ENCODE measurements at places on chromosomes 12 and 14.
A peak's percentile ranks its signal among the peaks of the same experiment; 100 is the strongest.

- no peak for DNase-seq
Measured at GRCh38 chr12:130992448-130992847, 38.7 kb downstream of the ADGRD1 start.

DNA sequence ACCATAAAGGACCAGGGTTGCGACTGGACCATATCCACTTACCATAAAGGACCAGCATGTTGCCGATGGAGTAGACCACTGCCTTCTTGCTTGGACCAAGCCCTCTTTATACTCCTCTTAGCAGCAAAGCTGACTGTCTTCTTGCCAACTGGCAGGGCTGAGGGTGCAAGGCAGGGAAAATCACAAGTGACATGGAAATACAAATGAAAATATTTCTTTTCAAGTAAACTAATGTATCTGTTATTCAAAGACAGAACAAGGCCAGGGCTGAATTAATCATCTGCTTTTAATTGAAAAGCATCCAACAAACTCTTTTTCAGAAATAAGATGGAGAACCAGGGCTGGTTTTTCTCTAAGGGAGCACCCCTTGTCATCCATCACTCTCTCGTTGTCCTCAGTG, at the start of gene CELA1:
TSS of gene CELA1 (minus strand) at position 99 of the 400 bp plus-strand sequence. CDS start at position 58, 41 bp downstream.
- no peak for DNase-seq

GRCh38 chr14:75626863-75627262, 33.8 kb downstream of the ERG28 start:
- DNase-seq = no peak

GRCh38 chr12:130051900-130052299, 110.4 kb upstream of the FZD10 start:
- no peak for DNase-seq

GRCh38 chr14:86787717-86788116, 1205.3 kb downstream of the GALC start:
- DNase-seq = peak; percentile 57

DNA sequence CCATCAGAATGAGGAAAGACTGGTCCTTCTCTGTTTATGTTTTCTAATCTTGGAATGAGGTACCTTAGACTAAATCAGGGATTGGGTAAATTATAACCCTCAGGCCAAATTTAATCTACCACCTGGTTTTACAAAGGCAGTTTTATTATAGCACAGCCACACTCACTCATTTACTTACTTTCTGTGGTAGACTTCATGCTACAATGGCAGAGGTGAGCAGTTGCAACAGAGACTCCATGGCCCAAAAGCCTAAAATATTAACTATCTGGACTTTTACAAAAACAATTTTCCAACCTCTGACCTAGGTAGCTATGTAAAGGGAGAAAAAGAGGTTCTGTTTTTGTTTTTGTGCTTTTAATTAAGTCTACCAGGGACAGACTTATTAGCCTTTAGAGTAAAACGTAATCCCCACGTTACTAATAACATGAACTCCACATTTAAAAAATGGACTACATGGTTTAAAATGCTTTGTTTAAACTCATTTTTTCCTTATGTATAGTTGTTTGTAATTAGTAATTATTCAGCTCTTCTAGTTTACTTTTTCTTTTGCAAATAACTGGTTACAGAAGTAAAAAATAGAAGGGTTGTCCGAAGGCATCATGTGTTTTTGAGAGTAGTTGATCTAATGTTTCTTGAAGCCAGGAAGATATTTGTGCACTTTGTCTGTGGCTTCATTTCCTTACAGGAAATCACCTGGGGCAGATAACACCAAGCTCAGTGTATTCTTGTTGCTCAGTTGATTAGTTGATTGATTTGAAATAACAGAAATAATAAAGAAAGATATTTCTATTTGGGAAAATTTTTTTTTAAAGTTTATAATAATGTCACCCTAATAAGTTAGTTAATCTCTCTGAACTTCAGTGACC, 57.6 kb upstream of the ATP2B1 start:
- no peak for DNase-seq

DNA sequence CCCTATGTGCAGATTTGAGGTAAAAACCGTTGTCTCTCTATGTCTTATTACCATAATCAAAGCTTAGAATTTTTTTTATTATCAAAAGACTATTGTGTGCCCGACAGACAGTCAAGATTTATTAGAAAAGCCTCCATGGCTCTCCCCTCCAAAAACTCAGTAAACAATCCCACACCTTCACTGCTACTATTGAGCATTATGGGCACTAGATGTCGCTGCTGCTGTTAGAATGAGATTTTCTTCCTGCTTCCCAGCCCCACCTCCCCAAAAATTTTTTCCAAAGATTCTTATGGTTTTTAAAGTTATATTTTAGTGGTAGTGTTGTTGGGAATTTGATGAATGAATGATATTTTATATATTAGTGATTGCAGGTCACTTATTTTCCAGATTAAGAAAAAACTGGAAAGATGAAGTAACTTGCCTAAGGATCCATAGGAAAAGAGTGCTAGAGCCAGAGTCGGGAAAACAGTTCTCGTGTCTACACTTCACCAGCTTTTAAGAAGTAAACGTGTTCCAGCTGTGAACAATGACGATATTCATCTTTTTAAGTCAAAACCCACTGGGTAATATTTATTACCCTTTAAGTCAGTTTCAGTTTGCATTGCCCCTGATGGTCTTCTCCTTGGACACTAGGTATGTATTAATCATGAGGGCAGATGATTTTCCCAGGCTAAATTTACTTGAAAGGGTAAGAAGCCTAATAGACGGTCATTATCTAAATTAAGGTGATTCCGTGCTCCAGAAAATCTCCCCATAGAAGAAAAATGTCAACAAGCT, 12.2 kb upstream of the FOXG1 start:
- DNase-seq = no peak

- DNase-seq = no peak
Measured at GRCh38 chr14:91330096-91330696, 85.7 kb upstream of the GPR68 start.

DNA sequence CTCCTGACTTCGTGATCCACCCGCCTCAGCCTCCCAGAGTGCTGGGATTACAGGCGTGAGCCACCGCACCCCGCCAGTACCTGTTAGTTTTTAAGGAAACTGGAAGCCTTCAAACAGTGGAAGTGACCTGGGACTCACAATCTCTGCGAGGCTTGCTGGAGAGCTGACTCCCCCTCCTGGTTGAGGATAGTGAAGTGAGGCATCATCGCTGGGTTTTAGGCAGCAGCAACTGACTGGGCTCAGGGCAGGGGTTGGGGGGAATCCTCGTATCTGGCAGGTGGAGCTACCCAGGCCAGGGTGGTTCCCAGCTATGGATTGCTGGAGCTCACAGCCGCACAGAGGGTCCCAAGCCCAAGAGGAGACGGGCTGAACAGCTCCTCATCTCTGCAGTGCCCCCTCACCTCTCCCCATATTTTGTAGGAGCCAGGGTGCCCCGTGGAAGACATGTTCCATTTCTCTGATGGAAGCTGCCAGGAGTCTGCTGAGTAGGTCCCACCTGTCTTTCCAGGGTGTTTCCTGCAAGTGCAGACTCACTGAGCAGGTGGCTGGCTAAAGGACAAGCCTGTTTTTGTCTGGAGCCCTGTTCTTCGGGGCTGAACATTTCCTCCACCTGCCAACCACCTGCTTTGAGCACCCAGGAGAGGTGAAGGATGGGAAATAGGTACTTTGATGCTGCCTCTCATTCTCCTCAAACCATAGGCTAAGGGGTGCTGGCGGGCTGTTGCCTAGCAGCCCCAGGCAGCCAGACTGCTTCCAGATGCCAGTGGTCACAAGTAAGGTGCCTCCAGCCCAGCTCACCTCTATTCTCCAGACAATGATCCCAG, 3.1 kb downstream of the AVIL start:
- no peak for DNase-seq
